ENCODE measurements at places on chromosomes 6 and 20.

DNA sequence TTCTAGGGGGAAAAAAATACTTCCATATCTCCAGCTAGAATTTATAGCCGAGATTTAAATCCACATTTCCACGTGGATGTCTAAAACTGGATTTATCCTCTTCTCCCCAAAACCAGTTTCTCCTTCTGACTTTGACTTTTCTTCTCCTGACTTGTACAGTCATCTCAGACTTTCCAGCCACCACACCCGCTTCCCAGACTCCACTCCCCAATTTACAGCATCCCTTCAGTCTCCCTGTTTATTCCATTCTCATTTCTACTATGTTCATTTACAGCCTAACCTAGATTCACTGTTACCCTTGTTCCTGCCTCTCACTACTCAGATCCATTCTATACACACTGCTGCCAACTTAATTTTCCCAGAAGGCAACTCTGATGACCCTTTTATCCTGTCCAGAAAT is 224.8 kb downstream of the KHDC1L start:
- DNase-seq: no peak

DNA sequence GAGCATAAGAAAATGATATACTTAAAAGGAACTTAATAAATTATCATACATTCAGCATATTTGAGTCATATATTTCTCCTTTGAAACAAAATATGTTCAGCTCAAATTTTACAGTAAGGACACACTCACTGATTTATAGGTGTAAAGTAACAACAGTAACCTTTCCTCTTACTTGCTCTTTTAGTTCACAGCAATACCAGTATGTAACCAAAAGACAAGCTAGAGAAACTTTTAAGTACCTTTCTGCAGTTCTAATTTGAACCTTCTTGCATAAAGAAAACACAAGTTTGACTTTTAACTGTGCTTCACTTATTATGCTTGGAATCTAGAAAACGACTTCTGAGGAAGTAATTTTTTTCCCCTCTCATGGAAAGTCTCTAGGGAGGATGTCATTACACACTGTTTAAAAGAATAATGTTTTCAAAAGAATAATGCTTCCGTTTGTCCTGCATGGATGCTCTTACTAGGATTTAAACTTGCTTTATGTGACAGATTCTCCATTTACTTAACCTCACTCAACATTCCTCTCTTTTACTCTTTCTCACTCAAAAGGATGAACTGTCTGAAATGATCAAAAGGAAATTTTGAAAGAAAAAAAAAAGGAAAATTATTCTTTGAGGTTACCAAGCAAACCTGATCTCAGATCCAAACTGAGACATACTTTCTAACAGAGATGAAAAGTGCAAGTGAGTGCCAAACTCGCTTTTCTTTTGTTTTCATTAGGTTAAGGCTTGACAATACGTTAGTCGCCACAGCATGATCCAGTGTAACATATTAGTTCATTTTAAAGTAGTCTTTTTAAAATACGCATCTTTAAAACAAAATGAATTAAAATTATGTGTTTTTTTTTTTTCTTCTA is 22.4 kb upstream of the CALHM6 start:
- no peak for DNase-seq

- no peak for DNase-seq
Observed at GRCh38 chr6:162907876-162908481, 180.2 kb downstream of the PACRG start.

DNA sequence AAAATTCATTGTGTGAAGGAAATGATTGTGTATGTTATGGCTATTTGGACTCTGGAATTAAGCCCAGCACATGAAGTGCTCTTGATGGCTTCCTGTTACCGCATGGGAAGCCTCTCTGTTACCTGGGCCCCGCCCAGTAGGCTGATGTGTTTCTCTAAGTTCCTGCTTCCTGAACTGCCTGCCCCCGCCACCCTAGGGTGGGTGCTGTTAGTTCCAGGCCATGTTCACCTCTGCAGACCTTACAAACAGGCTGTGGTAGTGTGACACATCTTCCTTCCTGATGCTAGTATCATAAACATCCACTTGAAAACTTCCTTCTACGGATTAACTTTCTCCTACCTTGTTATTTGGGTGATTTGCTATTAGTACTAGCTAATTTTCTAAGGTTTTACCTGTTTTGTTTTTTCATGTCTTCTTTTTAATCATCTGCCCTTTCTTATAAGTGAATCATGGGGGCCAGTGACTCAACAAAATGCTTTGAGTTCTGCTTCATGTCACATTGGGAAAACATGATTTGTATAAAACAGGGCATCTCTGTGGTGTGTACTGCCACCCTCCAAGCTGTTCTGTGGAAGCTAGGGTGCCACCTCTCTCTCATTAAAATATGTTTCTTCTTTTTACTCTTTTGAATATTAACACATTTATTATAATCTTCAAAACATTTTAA is 40.6 kb downstream of the SH3BGRL2 start:
- peak; percentile 33 for DNase-seq

DNA sequence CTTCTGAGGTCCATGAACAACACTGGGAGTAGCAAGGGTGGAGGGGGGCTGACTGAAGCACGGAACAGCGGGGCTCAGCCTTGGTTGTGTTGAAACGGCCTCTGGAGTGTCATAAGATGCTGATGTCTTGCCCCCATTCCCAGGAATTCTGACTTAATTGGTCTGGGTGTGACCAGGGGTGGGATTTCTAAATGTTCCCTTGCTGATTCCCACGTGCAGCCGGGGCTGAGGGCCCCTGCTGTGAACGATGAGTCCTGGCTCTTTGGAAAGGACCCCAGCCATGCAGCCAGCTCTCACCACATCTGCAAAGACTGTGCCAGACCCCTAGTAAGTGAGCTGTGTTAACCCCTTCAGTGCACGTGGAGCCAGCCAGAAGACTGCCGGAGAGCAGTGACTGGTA is 28.6 kb upstream of the FAM50B start:
- DNase-seq: no peak

DNA sequence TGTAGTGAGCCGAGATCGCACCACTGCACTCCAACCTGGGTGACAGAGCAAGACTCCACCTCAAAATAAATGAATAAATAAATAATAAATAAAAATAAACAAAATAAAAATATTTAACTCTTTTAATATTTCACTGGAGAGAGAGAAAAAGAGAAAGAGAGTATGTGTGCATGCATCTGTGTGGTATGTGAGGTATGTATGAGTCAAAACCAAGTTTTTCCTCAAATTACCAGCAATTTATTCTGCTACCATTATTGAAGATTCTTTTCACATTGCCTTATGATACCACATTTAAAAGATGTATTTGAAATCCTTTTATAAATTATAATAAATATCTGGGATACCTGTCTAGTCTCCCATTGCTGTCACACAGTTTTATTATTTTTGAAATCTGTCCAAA is 122.1 kb downstream of the CD164 start:
- no peak for DNase-seq

DNA sequence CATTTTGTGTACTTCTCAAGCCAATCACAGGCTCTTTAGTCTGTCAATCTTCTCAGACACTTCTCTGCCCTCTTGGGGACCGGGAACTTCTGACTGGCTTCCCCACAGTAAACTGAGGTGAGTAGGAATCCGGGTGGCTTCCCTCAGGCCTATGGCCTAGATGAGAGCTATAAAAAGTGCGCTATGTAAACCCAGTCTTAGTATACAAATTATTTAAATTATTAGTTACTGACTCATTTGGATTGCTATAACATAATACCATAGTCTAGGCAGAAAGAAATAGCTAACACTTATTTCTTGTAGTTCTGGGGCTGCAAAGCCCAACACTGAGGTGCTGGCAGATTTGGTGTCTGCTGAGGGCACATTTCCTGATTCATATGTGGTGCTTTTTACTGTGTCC is 109.2 kb upstream of the MCHR2 start:
- DNase-seq: no peak

GRCh38 chr6:11381801-11382513 is 149.5 kb upstream of the NEDD9 start:
- DNase-seq: no peak

DNA sequence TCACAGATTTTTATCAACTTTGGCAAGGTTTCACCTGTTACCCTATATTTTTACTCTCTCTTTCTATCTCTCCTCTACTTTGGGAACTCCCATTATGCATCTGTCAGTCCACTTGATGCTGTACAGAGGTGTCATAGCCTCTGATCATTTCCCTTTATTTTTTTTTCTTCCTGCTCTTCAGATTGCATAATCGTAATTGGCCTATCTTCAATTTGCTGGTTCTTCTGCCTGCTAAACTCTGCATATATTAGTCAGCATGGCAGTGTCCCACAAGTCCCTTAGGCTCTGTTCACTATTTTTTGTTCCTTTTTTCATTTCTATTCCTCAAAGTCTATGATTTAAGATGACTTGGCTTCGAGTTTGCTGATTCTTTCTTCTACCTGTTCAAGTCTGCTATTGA is 44.7 kb upstream of the MICB start:
- no peak for DNase-seq

DNA sequence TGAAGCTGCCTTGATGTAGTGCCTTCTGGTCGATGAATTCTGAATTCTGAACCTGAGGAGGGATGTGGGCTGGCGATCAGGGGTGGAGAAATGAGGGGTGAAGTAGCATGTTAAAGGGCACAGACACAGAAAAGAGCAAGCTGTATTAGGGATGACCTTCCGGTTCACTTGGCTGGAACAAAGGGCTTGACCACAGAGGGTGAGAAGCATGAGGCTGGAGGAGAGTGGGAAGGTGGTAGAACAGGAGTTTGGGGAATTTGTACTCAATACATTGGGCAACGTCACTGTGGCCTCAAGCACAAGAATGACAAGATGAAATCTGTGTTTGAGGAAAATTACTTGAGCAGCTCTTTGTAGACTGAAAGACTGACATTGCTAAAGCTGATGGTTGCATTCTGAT is 155.8 kb downstream of the SOBP start:
- DNase-seq: no peak

DNA sequence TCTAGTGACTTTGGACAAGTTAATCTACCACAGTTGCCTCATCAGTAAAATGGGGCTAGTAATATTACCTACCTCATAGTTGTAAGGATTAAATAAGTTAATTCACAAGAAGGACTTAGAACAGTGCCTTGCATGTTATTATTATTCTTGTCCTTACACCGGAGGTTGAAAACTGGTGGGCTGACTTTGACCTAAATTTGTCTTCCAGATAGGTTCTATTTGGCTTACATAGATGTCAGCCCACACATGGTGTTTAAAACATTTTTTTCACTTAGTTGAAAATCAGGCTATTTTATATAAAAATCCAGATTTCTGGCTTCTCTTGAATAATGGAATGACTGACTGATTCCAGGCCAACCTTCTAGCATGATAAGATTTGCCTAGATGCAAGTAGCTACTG is 3.2 kb downstream of the SYS1 start:
- DNase-seq: no peak

- DNase-seq: no peak
Observed at GRCh38 chr6:153015094-153015640, 12.7 kb upstream of the MTRF1L start.

GRCh38 chr6:79134699-79135474 is 56.8 kb upstream of the PHIP start:
- DNase-seq: no peak

DNA sequence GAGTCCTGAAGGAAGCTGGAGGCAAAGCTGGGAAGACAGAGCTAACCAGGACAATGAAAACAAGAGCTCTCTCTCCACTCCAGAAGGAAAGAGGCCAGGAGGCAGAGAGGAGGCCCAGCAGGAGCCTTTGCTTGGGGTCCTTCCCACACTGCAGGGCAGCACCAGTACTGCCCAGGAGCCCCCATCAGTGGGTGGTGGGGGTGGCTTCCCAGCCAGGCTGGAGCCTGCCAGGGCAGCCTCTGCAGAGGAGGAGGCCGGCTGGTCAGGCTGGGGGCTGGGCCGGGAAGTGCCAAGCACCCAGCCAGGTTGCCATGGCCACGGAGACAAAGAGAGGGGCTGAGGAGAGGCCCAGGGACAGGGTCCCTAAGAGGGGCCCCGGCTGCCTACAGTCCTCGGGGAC is 33.4 kb downstream of the PREX1 start:
- no peak for DNase-seq

GRCh38 chr20:63740627-63741353 is 1.2 kb downstream of the SLC2A4RG start:
- peak; percentile 97 for DNase-seq

GRCh38 chr20:11080010-11080409 is 406.2 kb upstream of the JAG1 start:
- no peak for DNase-seq

DNA sequence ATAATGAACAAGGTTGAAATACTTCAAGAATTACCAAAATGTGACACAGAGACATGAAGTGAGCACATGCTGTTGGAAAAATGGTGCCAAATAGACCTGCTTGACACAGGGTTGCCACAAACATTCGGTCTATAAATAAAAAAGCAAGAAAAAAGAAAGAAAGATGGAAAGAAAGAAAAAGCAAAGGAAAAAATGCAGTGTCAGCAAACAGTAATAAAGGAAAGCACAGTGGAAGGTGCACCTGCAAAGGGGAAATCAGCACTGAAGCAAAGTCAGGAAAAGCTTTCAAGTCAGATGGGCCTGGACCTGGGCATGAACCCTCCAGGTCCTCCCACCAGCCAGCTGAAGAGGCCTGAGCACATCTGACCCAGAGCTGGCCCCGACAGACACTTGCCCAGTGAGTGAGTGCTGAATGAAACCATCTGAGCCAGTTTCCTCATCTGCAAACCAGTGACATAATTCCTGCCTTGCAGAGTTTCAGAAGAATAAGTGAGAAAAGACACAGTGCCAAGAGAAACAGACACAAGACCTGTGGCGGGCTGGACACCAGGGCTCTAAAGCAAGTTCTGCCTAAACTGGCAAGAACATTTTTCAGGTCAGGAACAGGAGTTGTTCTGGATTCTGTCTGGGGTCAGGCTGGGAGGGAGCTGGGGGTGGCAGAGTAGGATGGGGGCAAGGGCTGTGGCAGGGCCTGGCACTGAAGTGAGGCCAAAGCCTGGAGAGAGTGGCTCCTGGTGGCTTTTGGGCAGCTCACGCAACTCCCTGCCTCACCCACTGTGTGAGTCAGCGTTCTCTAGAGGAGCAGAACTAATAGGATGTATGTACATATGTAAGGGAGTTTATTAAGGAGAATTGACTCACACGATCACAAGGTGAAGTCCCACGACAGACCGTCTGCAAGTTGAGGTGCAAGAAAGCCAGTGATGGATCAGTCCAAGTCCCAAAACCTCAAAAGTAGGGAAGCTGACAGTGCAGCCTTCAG is 23.9 kb upstream of the MICB start:
- no peak for DNase-seq

All from pancreas (tissue), 10 donors.